NCI-H446 treated with DMSO at 0.1 percent for 48 hours (cell line): ENCODE measurements at places on chromosomes 5 and 9.
A peak's percentile ranks its signal among the peaks of the same experiment; 100 is the strongest.

DNA sequence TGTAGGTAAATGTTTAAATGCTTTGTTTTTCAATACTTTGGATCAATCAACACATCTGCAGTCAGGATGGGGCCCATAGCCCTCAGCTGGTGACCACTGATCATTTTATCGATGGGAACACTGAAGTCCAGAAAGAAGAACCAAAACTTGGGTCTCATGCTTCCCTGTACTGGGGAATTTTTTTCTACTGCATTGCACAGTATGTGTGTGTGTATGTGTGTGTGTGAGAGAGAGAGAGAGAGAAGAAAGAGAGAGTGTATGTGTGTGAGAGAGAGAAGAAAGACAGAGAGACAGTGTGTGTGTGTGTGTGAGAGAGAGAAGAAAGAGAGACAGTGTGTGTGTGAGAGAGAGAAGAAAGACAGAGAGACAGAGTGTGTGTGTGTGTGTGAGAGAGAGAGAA is 202.9 kb upstream of the MSX2 start:
- DNase-seq, result no peak

GRCh38 chr5:16546732-16547131 is 70.1 kb downstream of the RETREG1 start:
- no peak for DNase-seq

DNA sequence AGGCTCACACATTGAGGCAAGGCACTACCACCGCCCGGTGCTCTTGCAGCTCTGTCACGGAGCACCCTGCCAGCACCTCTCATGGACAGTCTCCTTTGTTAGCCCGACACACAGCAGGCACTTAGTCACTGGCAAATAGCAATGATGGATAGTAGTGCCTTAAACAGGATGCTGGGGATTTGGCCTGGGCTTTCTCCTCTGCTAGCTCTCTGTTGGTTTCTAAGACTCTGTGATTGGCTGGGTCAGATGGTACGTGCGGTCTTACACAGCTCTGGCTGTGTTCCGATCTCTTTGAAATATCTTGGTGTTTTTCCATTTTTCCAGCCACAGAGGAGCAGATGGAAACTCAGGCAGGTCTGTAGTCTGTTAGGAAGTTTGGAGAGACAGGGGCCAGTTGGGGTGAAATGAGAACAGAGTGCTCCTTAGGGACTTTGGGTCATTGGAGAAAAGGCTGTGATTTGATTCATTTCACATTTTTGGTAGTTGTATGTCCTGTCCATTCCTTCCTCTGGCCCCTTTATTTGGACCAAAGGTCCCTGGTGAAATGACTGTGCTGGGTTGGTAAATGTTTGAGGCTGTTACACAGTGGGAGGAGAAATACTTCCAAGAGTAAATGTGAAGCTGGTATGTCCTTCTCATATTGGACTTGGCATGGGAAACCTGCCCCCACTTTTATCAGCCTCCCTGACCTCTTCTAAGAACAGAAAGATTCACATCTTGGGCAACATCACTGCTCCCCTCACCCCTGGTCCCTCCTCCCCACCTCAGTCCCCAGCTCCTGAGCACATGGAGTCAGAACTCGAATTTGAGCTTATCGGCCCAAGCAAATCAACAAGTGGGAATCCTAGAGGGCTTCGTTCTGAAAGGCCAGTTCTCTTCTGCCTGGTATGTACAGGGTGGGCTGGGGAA is 3.4 kb downstream of the SMIM3 start:
- DNase-seq, result no peak

- DNase-seq, result no peak
Measured at GRCh38 chr9:37126214-37126788, 5.9 kb downstream of the ZCCHC7 start.

DNA sequence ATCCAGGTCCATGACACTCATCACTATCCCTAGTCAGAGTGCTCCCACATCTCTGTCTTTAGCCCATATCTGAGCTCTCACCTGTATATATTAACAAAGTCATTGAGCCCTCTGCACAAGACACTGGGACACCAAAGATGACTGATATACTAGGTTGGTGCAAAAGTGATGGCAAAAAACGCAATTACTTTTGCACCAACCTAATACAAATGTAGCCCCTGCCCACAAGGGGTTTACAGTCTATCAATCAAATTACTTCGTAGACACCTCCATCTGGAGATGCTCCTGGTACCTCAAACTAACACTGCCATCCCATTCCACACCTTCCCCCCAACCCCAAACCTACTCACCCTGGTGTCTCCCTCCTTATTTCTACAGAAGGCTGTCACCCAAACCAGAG is 194.1 kb downstream of the MCTP1 start:
- DNase-seq, result no peak

DNA sequence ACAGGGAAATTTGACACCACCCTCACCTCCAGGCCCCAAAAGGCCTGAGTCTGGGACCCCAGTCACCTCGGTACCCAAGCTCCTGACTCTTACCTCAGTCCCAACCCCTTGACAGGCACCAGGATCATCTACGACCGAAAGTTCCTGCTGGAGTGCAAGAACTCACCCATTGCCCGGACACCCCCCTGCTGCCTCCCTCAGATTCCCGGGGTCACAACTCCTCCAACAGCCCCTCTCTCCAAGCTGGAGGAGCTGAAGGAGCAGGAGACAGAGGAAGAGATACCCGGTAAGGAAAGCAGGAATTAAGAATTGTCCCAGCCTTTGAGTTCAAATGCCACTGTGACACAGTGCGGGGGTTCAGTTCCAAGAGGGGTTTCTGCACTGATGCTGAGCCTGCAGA is 1.3 kb downstream of the EIF4EBP3 start:
- DNase-seq, result no peak

- DNase-seq, result no peak
Measured at GRCh38 chr9:136229096-136230065, 16.2 kb downstream of the QSOX2 start.

DNA sequence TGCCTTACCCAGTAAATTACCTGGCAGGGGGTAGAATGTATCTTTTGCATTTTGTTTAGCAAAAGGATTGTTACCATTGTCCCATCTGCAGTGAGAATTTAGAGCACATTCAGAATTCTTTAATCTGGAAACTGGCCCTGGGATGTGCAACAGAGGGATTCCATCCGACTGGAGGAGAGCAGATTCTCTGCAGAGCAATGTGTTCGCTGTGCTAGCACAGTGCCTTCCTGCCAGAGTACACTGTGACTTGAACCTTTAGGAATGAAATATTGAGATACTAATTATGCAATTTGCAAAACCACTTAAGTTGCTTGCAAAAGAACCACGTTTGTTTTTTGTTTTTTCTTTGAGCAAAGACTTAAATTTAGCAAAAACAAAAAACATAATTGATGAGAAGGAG is 22.5 kb upstream of the DMRT1 start:
- DNase-seq, result no peak

DNA sequence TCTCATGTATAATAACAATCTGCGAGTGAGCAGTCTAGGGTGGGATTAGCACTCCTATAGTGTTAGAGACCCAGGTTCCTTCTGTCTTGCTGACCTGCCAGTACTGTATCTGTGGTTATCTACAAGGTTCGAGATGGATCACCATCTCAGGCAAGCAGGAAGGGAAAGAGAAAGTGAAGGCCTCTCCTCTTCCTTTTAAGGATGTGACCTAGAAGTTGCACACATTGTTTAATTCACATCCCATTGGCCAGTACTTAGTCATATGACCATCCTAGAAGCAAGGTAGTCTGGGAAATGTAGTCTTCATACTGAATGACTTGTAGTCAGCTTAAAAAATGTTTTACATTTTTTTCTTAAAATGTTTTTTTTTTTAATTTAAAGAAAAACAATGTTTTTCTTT is 168.6 kb downstream of the CARTPT start:
- no peak for DNase-seq

GRCh38 chr5:116546033-116546742 is 28.4 kb downstream of the SEMA6A start:
- DNase-seq, result no peak

GRCh38 chr5:137856916-137857862 is 10.5 kb upstream of the MYOT start:
- DNase-seq, result no peak

GRCh38 chr9:20417373-20418080 is 204.8 kb downstream of the MLLT3 start:
- DNase-seq, result no peak

DNA sequence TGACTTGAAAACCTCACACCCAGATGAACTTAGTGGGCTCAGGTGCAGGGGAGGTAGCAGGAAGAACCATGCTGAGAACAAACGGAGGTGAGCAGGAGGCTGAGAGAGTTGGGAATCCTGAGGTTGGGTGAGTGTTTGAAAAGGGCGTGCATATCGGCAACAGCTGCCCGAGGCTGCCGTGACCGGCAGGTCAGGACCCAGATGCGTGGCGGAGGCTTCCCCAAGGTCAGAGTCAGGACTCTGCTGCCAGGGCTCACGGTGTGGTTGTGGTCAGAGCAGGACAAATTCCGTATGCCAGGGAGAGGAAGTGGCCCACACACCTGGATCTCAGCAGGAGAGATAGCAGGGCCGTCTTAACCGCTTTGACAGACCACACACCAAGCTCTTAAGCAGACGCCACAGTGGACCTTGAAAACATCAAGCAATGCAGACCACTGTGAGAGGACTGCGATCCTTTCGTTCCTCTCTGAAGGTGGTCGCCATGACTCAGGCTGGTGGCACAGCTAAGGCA is 43.1 kb downstream of the ADAMTS16 start:
- DNase-seq, result no peak

GRCh38 chr5:151158287-151158661 is 695 bp upstream of the ANXA6 start:
- no peak for DNase-seq

- no peak for DNase-seq
Measured at GRCh38 chr5:52673495-52673894, 114.2 kb upstream of the ITGA1 start.

- DNase-seq, result no peak
Measured at GRCh38 chr5:156340893-156341292, 13.9 kb downstream of the SGCD start.

DNA sequence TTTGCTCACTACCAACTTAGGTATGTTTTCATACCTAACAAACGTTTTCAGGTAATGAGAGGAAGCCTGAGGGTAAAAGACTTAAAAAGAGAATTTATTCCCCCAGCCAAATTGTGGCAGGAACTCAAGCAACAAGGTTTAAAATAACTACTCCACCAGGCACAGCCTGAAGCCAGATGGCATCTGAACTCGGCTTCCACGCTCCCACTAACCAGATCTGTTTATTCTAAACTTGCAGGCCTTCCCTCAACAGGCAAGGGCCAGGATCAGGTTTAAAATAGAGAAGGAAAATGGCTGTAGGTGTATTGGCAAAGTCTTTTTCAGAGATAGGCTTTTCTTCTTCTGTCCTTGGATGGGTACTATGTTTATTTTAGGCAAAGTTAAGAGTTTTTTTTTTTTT is 89.4 kb downstream of the OTULIN start:
- DNase-seq, result peak; percentile 43

DNA sequence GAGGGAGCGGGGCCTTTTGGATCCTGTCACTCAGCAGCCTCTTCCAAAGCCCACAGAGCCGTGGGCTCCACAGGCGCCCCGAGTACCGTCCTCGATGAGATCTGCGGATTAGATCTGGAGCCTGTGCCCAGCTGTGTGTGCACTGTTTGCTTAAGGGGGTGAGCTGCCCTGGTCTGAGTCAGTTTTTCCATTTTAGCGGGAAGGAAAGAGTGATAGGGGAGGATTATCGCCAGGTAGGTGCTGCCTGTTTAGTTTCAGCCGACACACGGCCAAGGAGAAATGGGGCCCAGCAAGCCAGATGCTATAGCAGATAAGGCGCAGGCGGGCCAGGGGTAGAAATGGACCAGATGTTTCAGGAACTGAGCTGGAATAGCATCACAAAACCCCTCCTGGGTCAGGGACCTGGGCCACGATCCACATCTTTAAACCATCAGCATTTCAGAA is 18.1 kb downstream of the COL5A1 start:
- DNase-seq, result no peak

- no peak for DNase-seq
Measured at GRCh38 chr5:107215611-107216010, 455.1 kb downstream of the EFNA5 start.

- no peak for DNase-seq
Measured at GRCh38 chr9:126169736-126170135, 156.9 kb upstream of the MVB12B start.

- no peak for DNase-seq
Measured at GRCh38 chr5:82050955-82051354, 79.1 kb downstream of the ATG10 start.

DNA sequence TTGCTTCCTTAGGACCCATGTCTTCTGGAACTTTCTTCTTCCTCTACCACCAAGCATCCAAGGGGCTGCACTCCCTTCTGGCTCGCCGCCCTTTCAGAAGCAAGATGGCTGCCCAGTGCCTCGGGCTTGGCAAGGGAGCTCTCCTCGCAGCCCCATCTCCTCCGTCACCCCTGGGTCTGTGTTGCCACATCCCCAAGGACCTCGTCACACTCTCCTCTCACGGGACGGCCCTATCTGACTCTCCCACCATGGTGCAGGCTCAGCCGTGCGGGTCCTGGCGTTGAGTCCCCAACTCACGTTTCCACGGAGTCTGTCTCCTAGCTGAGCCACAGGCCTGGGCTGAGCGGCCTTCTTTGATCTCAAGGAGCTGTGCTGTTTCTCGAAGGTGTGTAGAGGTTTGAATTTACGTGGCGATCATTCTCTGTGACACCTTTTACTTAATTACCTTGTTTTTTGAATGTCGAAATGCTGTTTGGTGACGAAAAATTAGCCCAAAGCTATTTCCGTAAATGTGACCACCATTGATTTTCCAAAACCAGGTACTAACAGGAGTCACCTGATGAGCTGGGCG is 15.0 kb upstream of the SCGB3A1 start:
- no peak for DNase-seq

DNA sequence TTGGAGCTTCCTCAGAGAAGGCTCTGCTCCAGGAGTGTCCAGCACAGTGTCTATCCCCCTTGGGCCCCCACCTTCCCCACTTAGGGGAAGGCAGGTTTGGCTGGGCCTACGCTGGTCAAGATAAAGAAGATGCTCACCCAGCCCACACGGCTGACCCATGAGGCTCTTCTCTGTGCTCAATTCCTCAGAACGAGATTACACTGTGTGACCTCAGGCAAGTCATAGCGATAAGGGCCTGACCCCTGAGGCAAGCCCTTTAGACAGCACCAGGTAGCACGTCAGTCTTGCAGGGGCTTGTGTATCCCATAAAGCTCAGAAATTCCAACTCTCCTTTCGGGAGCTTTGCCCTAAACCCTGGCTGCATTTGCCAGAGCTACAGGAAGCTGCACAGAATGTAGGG is 32.6 kb downstream of the CORO2A start:
- no peak for DNase-seq

GRCh38 chr5:136466041-136466415 is 100.7 kb upstream of the TRPC7 start:
- DNase-seq, result no peak

DNA sequence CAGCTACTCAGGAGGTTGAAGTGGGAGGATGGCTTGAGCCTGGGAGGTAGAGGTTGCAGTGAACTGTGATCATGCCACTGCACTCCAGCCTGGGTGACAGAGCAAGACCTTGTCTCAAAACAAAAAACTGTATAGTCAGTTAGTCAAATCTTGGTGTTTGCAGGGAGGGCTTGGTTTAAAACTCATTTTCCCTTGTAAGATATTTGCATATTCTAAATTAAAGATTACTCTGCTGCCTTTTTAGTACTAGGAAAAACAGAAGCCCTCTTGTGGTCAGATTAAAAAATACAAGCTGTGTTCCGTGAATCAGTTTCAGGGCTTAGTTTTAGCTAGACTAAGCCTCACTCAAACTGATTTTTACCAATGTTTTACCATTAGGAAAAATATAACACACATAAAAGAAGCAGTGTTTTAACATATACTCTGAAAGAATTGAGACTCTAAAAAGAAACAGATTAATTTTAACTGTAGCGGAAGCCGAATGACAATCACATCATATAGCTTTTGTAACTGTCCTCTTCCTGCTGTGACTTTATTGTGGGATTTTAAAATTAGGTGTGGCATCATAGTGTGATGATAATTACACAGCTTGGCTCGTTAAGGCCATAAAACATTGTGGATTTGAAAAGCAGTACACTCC is 84.9 kb upstream of the BASP1 start:
- no peak for DNase-seq
